ENCODE measurements at places on chromosomes 16 and 17. TPM values are rescaled to one million over a fixed set of nuclear protein-coding genes. Genes with fewer than 3 reads are reported as not detected.

The CASKIN1 gene
- total RNA-seq = not detected

The CCL1 gene
- total RNA-seq = not detected

DNA sequence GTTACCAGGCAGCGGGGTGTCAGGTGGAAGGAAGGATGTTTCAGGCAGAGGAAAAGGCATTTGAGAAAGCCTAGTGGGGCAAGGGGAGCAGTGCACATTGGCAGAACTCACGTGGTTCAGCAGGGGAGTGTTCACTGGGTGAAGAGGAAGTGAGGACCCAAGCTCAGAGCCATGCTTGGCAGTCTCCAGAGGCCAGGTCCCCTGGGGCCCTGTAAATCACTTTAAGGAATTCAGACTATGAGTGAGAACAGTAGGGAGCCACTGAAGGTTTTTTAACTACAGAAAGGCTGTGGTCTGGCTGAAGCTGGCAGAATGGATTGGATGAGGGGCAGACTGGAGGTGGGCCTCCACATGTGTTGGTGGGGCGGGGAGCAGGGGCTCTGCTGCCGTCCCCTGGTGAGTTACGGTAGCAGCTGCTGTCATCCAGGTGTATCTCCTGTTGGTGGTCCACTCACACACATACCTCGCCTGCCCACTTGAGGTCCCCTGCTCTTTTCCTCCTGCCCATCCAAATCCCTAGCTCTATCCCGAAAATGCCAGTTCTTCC lies 5.1 kb downstream of the CLEC16A start:
- DNase-seq = peak; percentile 74

- peak; percentile 65 for DNase-seq
Measured at GRCh38 chr16:19844945-19845641, 39.6 kb downstream of the GPRC5B start.

The PTX4 gene
- not detected for total RNA-seq

All from M059J (cell line).